ENCODE measurements at places on chromosomes 1 and 21.

GRCh38 chr1:167460836-167461235, 57.5 kb downstream of the CD247 start:
- DNase-seq = no peak

- no peak for DNase-seq
Observed at GRCh38 chr1:183218971-183219615, 33.0 kb downstream of the LAMC2 start.

DNA sequence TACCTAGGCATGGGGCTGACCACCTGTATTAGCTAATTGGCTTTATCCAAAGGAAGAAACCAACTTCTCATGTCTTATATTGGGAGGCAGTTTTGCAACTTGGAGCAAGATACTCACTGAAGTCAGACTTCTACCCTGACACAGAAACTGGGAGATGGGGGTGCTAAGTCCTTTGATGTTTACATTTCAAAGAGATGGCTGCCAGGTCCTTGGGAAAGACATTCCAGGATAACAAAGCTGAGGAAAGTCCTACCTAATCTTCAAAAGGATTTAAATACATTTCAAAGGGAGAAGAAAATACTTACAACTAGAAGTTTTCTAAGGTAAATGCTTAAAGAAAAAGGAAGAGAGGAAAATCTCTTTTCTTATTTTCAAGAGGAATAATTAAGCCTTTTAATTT, 62.1 kb downstream of the FH start:
- no peak for DNase-seq

GRCh38 chr1:191882870-191883269, 275.4 kb upstream of the RGS18 start:
- no peak for DNase-seq

DNA sequence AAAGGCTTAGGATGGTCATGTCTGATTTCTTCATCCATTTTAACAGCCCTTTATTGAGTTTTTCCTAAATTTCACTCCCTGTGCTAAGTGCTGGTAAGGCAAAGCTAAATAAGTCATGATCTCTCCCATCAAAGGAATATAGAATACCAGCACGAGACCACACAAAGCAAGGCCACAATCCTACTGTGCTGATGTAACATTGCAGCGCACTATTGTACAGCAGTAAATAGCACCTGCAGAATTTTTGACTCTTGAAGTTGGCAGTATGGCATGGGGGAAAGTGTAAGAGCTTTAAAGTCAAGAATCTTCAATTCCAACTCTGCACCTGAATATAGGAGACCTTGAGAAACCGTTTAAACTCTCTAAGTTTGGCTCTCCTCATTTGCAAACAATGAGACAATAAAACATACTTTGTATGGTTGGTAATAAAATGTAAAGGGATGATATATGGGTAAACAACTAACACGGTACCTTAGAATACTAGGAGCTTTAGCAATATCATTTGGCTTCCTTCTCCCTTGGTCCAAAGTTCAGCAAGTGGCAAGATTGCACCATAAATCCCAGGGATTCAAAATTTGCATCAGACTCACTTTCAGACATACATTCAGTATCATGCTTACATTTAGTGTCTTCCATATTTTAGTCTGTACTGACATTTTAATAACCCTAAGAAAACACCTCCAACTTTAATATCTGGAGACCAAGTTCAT, 132.9 kb upstream of the PRDX6 start:
- no peak for DNase-seq

DNA sequence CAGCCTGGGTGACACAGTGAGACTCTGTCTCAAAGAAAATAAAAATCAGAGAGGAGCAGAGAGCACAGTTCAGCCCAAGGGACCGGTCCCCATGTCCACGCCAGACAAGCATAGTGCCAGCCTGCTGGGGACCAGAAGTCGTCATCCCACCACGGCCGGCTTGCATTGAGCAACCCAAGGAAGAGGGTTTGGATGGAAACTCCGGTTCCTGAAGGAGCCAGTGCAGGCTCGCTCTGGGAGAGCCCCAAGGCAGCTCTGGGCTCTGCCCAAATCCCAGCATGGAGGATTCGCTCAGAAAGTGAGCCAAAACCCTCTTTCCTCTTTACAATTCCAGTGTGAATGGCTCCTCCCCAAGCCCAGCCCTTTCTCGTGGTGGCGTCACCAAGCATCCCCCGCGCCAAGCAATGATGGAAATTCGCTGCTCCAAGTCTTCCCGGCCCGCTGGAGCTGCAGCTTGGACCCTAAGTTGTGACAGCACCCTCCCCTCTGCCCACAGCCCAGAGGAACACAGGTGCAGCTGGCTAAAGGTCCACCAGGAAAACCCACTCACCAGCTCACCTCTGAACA, 64.1 kb upstream of the SLC25A33 start:
- DNase-seq = no peak

DNA sequence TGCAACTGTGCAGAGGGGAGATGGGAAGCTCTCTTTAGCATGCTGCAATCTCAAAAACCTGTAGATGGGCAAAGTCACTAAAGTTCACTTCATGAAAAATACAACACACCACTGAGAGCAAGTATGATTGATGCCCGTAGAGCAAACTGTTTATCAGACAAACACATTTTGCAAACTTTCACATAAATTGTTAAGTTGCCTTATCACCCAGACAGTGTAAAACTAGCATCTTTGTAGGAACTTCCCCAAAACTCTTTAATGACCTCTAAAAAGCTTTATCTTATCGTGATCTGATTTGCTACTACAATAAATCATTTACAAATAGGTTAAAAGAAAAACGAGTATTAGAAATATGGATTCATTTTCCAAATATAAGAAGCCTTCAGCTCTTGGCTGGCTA, 391.0 kb downstream of the LMO4 start:
- DNase-seq = no peak

GRCh38 chr21:45412909-45413611, 8.1 kb downstream of the COL18A1 start:
- DNase-seq = no peak
